ENCODE measurements at places on chromosomes 13 and 19.

DNA sequence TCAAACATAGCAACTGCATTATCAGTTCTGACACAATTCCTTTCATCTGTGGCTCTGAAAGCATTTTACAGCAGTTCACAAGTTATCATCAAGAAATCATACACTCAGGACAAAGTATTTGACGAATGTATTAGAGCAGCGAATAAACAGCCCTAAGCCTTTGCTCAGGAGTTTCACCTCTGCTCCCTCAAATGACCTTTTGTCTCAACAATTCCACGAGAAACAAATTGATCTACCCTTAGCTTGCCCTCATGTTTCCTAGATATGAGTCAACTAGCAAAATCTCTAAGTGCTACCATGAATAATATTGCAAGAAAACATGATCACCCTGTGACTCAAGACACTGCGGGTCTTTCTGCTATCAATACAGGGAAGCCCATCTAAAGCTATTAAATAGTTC, 396.1 kb downstream of the EFNB2 start:
- no peak for DNase-seq

DNA sequence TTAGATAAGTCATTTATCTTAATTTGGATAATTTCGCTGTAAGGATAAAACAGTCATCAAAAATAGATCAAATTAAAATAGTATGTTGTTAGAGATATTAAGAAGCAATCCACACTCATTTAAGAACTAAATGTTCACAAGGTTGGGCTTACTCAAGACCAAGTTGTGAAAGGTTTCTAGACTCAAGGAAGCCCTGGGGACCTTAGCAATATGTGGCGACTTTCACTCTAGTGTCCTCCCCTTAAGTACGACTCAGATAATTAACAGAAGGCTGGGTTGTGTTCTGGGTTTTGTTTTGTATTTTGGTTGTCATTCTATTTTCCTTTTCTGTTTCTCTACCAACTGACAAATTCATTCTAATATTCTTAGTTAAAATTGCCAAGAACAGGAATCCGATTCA, 1008.0 kb downstream of the PCDH9 start:
- no peak for DNase-seq

DNA sequence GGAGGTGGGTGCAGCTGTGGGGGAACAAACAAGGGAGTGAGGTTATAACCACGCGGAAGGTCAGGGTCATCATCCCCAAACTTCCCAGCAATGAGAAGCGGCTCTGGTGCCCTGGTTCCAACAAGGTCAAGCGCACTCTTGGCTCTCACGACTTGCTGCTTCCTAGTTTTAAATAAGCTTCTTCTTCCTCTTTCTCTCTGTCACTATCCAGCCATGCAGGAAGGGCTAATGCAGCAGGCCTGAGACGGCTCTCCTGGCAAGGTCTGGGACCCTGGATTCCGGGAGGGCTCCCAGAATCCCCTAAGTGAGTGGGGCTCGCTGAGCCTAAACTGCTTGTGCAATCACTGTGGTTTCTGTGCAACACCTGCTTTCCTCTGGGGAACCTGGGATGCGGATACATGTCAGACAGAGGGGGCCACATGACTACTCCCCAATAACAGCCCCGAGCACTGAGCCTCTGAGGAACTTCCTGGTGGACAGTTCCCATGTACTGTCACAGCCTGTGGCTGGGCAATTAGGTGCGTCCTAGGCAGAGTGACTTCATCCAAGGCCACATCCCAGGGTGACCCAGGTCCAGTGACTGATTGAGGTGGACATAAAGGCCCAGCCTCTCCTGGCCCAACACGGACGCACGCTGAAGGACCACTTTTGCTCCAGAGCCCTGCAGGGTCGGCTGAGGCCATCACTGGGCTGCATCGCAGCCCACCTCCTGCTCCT, 24.2 kb downstream of the VRK3 start:
- no peak for DNase-seq

- DNase-seq: no peak
Observed at GRCh38 chr13:43528992-43529391, 257.8 kb downstream of the ENOX1 start.

DNA sequence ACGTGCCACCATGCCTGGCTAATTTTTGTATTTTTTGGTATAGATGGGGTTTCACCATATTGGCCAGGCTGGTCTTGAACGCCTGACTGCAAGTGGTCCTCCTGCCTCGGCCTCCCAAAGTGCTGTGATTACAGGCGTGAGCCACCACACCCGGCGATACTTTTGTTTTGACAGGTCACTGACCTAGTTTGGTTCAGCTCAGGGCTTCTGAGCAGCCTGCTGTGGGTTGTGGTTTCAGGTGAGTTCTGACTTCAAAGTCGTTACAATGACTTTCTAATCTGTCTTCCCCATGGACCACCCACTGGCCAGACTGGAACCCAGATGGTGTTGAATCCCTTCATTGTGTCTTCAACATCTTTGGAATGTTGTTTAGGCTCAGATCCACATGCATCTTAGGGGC, 73.8 kb downstream of the TRPM4 start:
- peak; percentile 75 for DNase-seq

DNA sequence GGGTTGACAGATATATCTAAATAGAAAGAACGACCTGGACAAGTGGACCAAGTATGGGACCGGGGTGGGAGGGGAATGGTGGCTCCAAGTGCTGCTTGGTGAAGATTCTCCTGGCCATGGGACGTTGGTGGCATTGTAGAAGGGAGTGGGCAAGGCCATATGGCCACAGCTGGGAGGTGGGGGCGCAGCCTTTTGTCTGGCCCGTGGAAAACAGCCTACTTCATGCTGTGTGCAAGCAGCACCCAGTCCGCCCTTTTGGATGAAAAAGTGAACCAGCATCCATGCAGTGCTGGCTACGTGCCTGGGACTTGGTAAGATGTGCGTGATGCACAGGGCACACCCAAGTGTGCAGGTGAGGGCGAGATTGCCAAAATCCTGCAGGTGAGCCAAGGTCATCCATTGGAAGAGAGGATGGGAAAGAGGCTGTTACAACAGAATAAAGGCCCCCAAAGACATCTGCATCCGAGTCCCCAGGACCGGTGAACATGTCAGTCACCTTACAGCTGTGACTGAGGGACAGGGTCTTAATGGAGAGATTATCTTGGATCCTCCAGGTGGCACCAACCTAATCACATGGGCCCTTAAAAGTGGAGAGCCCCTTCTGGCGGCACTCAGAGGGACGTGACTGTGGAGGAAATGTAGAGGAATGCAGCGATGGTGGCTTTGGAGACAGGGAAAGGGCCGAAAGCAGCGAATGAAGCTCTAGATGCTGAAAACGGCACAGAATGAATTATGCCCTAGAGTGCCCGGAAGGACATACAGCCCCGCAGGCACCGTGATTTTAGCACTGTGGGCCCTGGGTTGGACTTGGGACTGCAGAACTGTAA, 40.8 kb downstream of the TEX29 start:
- DNase-seq: no peak

DNA sequence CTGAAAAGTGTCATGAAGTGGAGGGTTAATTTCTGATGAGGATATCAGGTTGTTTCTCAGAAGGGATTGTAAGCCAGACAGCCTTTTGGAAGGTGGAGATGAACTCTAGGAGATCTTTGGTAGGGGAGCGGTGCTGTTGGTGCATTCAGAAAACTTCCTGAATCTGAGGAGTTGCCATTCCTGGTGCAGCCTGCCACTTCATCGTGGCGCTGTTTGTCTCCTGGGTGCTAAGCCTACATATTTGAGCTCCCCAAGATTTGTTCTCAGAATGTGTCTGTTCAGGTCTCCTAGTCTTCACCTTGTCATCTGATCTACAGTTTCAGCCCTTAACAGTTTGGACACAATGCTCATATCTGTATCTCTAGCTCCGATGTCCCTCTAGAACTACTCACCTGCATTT, 285.6 kb downstream of the MTUS2 start:
- peak; percentile 70 for DNase-seq

GRCh38 chr13:96667294-96668018, 326.8 kb downstream of the OXGR1 start:
- no peak for DNase-seq
